ENCODE measurements at places on chromosomes 12 and 14.
A peak's percentile ranks its signal among the peaks of the same experiment; 100 is the strongest.

- DNase-seq, result peak; percentile 60
These were observed 1.0 kb downstream of the ATXN7L3B start for GRCh38 chr12:74538491-74539258.

DNA sequence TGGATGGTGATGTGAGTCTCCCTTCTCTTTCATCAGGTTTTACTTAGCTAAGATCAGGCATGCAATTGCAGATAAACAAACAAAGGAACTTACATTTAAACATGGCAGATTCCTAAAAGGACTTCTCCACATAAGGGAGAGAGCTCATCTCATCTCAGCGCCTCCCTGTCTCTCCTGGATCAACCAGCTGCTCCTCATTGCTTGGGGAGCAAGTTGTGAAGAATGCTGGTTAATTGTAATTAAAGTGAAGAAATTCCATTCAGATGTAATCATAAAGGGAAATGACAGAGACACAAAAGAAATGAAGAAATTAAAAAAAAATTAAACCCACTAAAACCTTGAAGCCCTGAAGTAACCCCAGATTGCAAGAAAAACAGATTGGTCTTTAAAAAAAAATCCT, 104.4 kb upstream of the DIO2 start:
- DNase-seq, result no peak

- no peak for DNase-seq
These were observed 15.3 kb downstream of the EML1 start for GRCh38 chr14:99808515-99808914.

DNA sequence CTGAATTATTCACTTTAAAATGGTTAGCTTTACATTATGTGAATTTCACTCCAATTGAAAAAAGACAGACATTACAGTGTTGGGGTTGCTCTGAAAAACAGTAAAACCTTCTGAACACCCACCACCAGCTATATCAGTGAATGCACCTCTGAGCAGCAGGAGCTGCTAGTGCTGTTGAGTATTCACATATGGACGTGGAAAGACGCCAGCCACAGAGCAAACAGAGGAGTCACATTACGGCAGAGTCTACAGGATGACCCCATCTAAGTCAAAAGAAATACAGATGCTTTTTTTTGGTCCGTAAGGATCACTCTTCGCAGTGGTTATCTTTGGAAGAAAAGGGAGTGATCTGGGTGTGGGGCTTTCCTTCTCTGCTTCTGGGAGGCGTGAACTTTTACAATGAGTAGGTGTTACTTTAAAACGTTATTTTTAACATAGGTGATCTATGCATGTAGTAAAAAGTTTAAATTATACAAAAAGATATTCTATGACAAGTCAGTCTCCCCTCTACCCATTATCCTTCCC, 4.5 kb downstream of the HVCN1 start:
- no peak for DNase-seq

DNA sequence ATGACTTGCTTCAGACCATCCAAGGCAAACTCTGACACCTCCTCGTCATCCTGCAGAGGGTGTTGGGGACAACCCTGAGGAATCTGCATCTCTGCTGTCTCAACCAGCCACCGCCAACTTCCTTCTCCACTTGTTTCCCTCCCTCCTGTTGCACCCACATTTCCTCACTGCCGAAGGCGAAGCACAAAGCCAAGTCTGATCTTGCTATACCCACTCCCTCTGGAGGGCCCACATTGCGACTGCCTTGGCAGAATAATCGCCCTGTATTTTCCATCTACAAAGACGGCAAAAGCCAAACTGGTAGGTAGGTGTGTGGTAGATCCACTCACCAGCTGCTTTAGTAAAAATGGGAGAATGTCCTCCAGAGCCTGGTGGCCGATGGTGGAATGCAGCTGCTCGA, 21.8 kb upstream of the RAB35 start:
- no peak for DNase-seq

DNA sequence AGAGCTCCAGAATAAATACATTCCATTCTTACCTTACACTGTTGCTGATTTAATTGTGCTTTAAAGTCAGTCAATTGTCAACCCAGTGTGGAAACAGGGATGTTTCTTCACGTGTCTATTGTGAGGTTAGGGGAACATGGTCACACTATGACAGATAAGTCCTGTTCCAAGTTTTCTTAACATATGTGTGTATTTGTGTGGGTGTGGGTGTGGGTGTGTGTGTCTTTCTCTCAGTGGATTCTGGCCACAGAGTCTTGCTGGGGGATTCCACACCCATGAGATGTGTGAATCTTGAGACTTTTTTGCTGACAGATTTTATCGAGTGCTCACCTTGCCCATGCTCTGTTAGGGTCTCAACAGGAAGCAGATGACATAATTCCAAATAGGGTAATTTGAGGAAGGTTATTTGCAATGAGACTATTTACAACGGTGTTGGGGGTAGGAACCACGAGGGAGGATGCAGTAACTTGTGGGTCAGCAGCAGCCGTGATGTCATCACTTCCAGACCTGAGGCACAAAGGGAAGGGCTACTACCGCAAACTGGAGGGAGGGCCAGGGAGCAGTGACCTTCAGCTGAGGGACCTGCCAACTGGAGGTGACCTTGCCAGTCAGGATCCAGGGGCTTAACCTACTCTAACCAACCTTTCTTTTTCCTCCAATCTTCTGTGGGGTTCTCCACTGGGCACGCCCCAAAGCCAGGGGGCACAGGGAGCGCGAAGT, 1.9 kb upstream of the VRK1 start:
- no peak for DNase-seq

- no peak for DNase-seq
These were observed 62.6 kb downstream of the PLXNC1 start for GRCh38 chr12:94211021-94211420.

DNA sequence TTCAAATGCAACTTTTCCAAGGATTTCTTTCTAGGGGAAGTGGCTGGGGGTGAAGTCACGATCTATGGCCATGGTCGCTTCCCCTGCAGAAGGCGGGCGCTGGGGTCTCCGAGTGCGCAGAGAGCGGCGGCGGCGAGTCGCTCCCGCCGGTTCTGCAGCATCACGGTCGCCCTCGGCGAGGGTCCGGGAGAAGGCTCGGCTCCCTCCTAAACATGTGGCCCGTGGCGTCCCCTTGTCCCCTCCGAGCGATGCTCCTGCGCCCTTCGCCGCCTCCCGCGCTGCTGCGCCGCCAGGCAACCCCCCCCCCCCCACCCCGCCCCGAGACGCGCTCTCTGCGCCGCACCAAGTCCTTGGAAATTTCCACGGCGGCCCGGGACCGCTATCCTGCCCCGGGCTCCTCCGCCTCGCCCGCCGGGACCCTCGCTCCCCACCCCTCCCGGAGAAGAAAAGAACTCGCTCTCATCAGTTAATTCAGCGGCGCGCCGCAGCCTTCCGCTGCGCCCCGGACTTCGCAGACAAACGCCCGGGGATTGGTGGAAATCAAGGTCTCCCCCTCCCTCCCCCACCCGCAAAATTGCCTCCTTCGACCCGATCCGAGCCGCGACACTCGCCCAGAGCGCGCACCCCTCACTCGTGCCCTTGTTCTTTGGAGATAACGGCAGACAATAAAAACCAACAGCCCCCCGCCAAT, at the start of gene ST8SIA1:
Gene ST8SIA1 (minus strand): TSS at position 298 of the 691 bp plus-strand sequence. CDS start 475 bp downstream, outside the sequence.
- DNase-seq, result peak; percentile 51

- peak; percentile 77 for DNase-seq
These were observed 5.7 kb upstream of the NEK9 start for GRCh38 chr14:75132382-75133086.

DNA sequence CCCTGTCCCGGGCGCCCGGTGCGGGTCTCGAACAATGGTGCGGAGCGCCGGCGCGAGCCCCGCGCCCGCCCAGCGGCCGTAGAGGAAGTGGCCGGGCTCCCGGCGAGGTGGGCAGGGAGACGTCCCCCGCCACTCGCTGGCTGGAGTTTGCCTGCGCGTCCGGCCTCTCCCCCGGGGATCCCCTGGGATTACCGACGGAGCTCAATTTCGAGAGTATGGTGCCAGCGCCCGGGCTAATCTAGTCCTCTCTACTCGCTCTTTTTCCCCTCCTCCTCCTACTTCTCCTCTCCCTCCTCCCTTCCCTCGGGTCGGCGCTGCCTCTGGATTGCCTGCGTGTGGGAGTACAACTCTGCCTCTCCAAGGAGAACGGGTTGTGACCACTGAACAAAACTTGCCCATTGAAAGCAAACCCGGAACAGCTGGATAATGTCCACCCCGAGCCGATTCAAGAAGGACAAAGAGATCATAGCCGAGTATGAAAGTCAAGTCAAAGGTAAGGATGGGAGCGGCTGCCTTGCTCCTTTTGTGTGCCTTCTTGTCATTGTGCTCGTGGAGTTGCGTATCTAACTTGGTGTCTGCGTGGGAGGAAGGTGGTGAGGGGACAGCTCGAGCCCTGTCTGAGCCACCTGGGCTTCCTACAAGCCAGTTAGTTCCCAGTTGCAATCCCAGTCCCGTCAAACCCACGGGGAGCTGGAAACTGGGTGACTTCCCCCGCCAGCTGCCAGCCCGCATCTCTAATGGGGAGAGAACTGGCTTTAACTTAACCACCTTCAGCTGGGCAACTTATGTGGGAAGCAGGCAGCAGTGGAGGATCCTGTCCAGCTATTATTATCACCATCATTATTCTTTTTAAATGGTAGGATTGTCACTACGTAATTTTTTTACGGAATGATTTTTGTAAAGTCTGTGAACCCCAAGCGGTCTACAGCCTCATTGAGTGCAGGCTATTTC, at the start of gene SRGAP1:
Gene SRGAP1 (plus strand): TSS at position 310 of the 951 bp plus-strand sequence. CDS start 117 bp downstream, at position 427.
- DNase-seq, result peak; percentile 22

DNA sequence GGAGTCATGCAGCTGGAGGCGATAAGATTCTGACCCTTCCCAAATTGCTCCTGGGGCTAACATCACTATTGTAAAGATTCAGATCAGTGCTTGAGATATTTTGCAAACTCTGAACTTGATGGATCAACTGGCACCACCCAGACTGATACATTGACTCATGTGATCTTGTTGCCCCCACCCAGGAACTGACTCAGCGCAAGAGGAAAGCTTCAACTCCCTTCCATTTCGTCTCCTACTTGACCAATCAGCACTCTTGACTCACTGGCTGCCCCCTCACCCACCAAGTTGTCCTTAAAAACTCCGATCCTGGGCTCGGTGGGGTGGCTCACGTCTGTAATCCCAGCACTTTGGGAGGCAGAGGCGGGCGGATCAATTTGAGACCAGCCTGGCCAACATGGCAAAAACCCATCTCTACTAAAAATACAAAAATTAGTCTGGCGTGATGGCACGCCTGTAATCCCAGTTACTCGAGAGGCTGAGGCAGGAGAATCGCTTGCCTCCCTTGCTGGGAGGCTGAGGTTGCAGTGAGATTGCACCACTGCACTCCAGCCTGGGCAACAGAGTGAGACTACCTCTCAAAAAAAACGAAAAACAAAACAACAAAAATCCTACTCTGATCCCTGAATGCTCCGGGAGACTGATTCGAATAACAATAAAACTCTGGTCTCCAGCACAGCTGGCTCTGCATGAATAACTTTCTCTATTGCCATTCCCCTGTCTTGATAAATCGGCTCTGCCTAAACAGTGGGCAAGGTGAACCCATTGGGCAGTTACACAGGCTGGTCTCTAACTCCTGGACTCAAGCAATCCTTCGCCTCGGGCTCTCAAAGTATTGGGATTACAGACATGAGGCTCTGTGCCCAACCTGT, 9.8 kb upstream of the ARF6 start:
- no peak for DNase-seq

DNA sequence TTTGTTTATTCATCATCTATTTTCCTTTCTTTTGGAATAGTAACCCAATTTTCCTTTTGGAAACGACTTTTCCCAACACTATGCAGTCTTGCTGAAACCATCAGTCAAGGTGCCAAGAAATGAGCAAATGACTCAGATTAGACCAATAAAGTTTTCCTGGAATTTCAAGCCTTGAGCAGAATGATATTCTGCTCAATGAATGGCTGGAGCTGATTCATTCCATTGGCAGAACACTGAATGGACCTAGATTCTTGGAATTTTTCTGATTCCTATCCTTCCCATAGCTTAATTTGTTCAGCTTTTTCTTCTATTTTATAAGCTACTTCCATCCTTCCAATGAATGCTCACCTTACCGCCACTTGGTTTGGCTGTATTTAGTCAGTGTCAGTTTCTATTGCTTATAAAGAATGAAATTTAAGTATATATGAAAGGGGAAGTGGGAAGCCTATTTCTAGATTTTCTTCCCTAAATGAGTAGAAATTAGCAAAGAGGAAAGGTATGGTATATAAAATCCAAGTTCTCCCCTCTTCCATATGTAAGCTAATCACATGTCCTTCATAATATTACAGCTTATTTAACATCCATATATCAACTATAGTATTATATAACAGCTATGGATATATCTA, 89.0 kb downstream of the C14orf39 start:
- no peak for DNase-seq

- no peak for DNase-seq
These were observed 42.1 kb downstream of the LIMA1 start for GRCh38 chr12:50241178-50241577.

GRCh38 chr14:52876311-52876710, 74.5 kb downstream of the FERMT2 start:
- no peak for DNase-seq
